ENCODE measurements at places on chromosomes 12 and 14.

DNA sequence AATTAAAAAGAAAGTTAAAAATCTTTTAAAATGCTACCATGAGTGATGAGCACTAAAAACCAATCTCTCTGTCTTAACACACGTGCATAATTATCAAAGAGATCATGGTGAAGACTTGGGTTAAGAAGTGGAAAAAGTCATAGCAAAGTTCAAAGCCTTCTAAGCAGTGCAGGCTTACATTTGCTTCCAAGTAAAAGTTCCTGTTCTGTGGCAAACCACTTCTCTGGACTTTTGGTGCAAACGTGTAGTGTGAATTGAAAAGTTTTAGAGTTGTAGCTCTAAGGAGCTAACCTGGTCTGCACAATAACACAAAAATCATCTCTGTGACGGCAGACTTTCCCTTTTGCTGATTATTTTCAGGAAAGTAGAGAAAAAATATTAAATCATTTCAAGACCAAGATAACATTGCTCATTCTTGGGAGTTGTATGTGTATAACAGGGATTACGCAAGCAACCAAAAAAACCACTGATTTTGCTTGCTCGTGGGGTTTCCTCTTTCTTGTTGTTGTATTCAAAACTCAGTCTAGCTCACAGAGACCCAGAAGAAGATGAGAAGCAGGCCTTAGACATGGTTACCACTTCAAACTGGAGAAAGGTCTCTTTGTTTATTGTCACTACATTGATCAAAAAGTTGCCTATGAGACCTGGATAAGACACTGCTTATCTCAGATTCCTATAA is 2.3 kb upstream of the GLIPR1 start:
- no peak for DNase-seq

DNA sequence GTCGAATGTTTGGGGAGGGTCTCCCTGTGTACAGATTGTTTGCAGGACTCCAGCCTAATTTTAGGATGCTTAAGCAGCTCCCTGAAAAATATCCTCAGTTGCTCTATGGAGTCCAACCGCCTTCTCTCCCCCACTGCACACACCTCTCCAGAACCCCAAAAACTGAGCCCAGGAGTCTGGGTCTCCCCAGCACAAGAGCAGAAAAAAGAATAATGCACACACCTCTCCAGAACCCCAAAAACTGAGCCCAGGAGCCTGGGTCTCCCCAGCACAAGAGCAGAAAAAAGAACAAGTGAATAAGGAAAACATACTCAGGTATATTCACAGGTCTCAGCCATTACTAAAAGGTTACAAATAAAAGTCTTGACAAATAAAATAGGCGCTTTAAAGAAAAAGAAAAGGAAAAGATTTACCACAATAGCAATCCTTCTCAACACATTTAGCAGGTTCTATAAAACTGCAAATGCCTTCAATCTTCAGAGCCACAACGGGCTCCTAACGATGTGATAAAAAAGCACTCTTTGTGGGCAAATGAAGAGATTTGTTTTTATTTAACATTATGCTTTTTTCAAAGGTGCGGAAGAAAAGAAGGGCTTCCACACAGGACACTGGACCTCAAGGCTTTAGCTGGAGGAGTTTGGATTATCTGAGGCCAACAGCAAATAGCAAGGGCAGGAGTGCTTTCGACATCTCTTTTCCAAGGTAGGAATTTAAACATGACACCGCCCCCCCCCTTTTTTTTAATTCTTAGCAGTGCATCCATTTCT is 8.2 kb downstream of the BCL11B start:
- no peak for DNase-seq

DNA sequence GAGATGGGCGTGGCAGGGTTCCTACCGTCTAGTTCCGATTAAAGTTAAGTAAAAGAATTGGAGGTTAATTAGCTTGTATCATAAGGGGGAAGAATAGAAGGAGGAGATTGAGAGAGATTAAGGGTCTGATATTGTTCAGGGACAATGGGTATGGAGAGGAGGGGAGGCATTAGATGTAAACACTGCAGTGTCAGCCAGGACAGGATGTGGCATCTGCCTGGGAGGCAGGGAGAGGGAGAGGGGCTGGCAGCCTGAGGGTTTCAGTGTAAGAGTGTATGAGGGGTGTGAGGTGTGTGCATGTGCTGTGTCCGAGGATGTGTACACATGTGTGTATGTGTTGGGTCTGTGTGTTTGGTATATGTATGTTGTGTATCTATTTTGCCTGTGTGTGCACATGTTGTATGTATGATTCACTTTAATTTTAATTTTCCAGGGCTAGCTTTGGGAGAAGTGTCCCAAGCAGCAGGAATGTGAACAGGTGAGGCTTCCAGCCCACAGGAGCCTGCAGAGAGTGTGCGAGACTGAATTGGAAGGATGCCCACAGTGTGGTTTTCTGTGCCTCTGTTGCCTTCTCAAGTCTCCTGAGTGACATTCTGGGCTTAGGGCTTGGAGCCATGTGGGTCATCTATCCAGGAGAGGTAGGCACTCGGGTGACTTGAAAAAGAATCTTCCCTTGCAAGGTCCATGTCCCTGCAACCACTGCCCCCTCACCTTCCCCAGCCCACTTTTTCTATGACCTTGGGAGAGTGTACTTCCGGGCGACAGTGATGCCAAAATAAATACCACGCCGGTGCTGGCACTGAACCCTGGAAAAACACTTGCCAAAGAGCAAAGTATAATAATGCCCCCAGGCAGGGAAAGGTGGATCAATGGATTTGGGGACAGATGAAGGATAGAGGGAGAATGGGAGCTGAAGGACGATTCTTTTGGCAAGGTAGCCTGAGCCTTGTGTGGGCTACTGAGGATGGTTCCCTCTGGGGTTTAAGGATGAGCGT is 36.8 kb upstream of the DCD start:
- DNase-seq, result no peak

DNA sequence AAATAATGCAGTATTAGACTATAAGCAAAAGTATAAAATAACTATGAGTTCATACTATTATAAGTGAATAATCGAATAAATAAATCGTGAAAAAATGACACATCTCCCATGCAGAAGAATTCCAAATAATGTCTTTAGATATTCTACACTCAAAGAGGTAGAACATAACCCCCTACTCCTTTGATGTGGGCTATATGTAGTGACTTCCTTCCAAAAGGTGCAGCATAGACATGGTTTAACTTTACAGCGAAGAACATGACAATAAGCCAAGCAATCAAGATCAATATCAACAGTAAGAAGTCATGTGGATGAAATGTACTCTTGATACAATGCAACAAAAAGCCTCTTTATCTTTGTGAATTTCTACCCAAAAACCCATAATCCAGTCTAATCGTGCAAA is 46.0 kb upstream of the HIF1A start:
- DNase-seq, result no peak

DNA sequence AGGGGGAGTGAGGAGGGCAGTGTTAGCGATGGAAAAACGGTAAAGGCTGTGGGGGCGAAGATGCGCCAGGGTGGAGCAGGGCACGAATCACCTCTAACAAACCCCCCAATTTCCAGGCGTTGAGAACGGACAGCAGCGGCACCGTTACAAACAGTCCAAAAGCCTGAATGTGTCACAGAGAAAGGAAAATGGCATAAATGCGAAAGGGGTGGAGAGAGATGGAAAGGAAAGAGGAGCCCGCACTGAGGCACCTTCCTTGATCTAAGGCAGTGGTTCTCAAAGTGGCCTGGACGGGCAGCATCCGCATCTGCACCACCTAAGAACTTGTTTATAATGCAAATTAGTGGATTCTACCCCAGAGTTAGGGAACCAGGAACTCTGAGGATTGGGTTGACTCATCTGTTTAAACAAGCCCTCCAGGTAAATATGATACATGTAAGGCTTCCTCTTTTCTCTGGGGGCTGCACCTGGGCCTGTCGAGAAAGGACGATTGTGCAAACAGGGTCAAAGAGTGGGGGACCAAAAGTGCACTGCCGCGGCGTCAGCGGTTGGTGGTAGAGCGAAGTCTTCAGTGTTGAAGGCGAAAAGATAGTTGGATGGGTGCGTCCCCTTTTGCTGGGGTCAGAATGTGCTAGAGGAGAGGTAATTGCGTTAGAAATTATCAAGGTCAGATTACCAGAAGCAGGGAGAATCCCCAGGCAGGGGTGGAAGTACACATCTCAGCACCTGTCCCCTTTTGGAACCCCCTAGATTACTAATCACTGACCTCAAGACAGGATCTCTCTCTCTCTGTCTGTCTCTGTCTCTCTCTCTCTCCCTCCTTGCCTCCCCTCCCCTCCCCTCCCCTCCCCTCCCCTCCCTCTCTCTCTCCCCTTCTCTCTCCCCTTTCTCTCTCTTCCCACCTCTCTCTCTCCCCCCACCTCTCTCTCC is 1.3 kb upstream of the KCNH5 start:
- DNase-seq, result peak; percentile 9

DNA sequence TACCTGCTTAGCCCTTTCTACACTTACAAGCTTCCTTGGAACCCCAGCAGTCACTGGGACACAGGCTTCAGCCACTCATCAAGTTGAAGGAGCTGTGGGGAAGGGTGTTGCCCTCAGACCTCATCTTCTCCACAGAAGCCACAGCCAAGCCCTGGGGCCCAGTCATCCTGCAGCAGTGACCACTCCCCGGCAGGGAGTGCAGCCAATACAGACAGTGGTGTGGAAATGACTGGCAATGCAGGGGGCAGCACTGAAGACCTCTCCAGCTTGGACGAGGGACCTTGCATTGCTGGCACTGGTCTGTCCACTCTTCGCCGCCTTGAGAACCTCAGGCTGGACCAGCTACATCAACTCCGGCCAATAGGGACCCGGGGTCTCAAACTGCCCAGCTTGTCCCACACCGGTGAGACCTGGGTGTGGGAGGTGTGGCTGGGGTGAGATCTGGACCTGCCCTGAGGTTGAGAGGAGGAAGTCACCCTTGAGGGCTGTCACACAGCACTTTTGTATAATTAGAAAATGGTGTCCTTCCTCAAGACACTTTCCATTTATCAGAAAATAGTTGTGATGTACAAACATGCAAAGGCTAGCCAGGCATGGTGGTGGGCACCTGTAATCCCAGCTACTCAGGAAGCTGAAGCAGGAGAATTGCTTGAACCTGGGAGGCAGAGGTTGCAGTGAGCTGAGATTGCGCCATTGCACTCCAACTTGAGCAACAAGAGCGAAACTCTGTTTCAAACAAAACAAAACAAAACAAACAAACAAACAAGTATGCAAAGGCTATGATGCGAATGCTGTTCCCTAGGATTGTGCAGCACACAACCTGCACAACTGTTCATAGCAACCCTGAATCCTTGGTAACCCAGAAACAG is 9.9 kb downstream of the GLI1 start:
- DNase-seq, result no peak

DNA sequence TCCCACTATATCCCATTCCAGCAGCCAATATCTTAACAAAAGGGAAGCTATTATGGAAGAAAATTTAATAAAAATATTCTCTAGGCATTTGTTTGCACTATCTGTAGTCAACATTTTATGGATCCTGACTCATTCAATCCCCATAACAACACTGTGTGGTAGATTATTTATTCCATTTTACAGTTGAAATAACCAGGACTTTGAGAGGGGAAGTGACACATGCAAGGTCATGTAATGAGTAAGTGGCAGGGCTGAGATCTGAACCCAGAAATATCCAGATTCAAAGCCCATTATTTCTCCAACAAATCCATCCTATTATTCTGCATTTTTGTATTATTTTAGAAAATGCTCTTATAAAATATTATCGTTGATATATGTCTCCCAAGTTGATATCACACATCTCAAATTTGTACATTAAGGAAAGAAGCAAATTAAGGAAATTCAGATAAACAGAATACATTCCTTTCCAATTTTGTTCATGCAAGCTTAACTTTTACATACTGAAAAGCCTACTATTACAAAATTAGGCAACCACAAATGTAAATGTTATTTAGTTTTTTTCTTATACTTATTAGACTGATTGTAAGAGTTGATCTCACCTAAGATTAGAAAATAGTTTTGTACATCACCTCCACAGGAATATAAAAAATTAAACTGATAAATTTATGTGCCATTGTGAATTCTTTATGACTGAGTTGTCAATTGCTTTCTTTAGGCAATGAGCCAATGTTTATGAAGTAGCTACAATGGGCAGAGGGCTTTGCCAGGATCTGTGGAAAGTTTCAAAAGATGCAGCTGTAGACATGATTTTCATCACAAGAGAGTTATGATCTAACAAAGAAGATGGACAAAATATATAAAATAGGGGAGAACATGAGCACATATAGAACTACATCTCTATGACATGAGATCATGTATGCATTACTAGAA is 55.1 kb upstream of the E2F7 start:
- no peak for DNase-seq

GRCh38 chr12:39145175-39145999 is 240.0 kb upstream of the CPNE8 start:
- no peak for DNase-seq

DNA sequence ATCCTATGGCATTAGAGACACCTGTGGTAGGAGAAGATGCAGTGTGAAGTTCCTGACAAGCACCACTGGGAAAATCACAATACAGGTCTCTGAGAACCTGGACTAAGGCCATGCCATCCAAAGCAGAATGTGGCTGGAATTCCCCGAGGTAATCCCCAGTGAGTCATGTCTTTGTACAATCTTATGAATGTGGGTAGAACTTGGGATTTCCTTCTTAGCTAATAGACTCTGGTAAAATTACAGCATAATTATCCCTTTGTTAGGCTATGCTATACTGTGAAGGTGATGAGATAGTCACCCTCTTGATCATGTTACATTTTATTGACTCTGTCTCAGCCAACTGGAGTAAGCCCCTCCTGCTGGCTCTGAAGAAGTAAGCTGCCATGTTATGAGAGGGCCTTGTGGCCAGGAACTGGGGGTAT is 224.3 kb upstream of the DCN start:
- no peak for DNase-seq

GRCh38 chr12:107622001-107622400 is 63.6 kb upstream of the PWP1 start:
- DNase-seq, result peak; percentile 5

DNA sequence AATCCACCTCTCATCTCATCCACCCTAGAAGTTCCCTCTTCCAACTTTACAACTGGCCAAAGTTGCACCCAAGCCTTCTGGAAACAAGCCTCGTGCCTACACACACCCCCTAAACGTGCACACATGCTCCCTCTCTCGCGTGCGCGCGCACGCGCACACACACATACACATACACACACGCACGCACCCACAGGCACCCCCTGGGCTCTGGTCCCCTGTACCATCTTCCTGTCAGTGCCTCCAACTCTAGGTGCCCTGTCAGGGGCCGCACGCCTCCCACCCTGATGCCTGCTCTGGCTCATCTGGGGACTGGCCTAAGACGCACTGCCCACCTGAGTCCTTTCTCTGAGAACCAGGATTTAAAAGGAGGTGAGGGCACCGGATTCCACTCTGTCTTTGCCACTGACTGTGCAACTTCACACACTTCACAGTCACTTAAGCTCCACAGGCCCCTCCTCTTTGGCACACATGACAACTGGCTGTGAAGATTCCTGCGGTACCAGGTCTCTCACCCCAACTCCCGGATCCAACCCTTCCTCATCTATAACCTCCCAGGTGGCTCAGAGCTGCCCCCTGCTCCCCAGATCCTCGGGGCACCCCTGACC is 45.5 kb downstream of the TESC start:
- no peak for DNase-seq
